ENCODE measurements at places on chromosomes 6 and 20.

GRCh38 chr20:35434085-35435005 is 3.7 kb downstream of the GDF5 start:
- DNase-seq = no peak

- no peak for DNase-seq
Observed at GRCh38 chr6:26205625-26206574, 118.7 kb downstream of the HFE start.

GRCh38 chr6:157223021-157223430 is 100.3 kb downstream of the TMEM242 start:
- no peak for DNase-seq

GRCh38 chr20:61599541-61599992 is 347.5 kb downstream of the CDH4 start:
- DNase-seq = no peak

DNA sequence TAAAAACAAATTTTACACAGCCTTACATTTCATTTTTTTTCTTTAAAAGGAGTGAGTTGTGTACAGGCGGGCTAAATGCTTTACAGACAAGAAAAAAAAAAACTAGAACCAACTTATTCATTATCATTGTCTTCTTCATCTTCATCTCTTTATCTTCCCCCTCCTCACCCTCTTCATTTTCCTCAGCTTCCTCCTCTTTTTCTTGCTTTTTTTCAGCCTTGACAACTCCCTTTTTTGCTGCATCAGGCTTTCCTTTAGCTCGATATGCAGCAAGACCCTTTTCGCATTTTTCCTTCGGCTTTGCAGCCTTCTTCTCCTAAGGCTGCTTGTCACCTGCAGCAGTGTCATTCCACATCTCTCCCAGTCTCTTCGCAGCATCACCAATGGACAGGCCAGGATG is 86.9 kb upstream of the GCM1 start:
- DNase-seq = no peak

GRCh38 chr6:87279196-87279595 is 43.2 kb upstream of the SMIM8 start:
- DNase-seq = no peak

DNA sequence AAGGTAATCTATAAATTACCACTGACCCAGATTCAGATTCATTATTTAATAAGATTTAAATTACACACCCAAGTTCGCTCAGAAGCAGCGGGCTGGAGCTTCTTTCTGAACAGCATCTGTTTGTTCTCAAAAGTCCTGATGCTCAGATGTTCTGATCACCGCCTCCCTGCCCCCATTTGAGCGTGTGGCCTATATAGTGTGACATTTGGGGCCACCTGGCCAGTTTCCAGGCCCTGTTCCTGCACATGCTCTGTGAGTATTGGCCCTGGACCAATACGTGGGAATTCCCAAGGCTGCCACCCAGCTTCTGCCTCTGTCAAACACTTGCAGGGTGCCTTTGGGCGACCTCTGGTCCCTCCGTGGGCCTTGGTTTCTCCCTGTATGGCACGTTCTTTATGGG is 228.8 kb downstream of the TFAP2C start:
- DNase-seq = no peak

GRCh38 chr6:2353412-2354137 is 108.2 kb upstream of the GMDS start:
- DNase-seq = peak; percentile 43

DNA sequence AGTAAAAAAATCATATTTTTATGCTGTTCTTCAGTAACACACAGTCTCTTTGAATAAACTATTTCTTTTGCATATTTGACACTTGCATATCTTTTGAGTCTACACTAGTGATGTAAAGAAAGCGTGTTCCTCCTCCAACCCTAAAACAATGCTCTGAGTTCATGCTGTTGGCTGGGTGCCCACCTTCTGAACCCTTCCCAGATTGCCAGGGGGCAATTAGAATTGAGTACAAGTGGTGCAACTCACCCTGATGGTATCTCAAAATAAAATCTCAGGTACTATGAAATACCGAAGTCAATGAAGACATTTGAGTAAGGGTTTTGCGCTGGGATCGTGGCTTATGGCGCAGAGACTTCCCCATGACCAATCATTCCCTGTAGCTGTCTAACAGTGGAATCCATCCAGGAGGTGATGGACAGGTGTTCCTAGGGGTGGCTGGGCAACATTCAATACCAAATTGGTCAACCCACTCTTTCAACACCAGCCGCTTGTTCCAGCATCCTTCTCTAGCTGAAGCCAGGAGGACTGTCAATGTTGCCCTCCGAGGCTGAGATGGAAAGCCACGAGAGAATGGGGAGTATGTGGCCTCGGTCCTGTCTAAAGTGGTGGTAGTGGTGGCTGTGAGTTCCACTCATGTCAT is 94.4 kb upstream of the ZNFX1 start:
- DNase-seq = no peak

GRCh38 chr6:145895802-145896201 is 68.4 kb downstream of the SHPRH start:
- no peak for DNase-seq

- DNase-seq = no peak
Observed at GRCh38 chr20:61385296-61385695, 133.2 kb downstream of the CDH4 start.

- DNase-seq = no peak
Observed at GRCh38 chr6:16694781-16695578, 66.3 kb downstream of the ATXN1 start.

DNA sequence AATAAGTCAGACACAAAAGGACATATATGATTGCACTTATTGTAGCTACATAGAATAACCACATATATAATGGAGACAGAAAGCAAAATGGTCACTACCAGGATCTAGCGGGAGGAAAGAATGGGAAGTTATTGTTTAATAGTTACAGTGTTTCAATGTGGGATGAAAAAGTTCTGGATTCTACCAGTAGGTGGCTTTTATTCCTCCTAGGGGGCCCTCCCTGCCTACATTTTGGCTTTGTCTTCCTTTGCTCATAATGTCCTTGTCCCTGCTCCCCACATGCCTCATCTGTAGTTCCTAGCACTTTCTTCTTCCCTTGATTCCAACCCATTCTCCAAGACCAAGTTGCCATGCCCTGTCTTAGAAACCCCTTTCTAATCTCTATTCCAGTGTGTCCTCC is 16.3 kb downstream of the ZNF133 start:
- no peak for DNase-seq

DNA sequence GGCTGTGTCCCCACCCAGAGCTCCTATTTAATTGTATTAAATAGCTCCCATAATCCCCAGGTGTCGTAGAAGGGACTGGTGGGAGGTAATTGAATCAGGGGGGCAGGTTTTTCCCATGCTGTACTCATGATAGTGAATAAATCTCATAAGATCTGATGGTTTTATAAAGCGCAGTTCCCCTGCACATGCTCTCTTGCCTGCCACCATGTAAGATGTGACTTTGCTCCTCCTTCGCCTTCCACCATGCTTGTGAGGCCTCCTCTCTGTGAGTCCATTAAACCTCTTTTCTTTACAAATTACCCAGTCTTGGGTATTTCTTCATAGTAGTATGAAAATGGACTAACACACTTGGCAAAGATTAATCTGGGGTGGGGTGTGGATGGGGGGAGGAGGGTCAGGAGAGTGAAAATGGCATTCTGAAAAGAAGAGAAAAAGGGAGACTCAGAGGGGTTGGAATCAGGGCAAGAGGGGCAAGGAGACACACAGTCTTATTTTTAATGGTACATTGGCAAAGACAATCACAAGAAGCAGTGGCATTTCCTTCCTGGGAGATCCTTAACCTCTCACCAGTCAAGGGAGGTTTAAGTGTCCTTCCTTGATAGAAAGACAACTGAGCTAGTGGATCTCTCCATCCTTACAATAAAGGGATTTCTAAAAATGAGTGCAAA is 37.5 kb upstream of the NOX3 start:
- no peak for DNase-seq

GRCh38 chr6:47303342-47303741 is 6.4 kb downstream of the TNFRSF21 start:
- DNase-seq = no peak

GRCh38 chr6:158255275-158255988 is 56.8 kb upstream of the TULP4 start:
- DNase-seq = no peak

GRCh38 chr6:136643850-136644596 is 93.8 kb upstream of the MAP7 start:
- DNase-seq = peak; percentile 74

DNA sequence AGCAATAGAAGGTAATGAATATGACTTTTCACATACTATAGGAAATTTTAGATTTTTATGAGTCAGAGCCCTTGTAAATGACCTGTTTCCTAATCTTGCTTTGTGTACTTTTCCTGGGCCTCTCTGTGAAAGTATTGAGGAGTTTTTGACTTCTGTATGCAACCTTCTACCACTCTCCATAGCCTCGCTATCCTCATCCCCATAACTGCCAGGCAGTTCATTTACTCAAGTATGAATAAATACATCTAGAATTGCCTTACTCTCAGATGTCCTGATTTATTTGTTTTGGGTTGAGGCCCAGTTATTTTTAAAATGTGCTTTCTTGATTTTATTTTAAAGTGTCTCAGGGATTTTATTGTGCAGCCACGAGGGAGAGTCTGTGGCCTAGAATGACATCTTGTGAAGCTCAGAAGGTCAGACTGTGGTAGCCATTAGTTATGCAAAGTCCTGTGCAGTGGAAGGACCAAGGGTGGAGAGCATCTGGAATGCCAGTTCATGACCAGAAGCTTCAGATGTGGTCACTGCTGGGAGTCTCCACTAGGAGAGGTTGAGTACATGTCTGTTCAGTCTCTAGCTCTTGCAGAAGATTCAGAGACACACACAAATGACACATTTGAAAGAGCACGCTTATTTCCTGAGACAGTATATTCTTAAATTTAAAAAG is 346.2 kb upstream of the IMPG1 start:
- no peak for DNase-seq

GRCh38 chr6:110043366-110043994 is 65.4 kb downstream of the GPR6 start:
- DNase-seq = no peak

- DNase-seq = no peak
Observed at GRCh38 chr6:163501439-163501838, 86.9 kb downstream of the QKI start.

GRCh38 chr6:30162265-30163089 is 869 bp upstream of the TRIM15 start:
- no peak for DNase-seq

GRCh38 chr6:46353528-46353927 is 137.7 kb downstream of the RCAN2 start:
- DNase-seq = no peak

DNA sequence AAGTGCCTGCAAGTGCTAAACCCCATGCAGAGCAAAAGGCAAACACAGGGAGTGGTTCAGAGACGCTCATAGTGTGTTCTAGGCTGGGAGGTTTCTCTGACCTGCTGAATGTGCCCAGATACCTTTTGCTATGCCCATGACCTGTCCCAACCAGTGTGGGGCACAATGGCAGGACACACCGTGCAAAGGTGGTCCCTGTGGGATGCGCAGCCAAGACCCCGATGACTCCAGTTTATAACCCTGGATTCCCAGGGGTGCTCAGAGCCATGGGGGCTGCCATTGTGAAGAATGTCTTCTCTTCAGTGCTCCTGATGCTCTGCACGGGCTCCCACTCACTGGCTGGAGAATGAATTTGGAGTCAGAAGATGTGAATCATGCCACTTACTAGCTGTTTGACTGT is 2.2 kb upstream of the NINL start:
- no peak for DNase-seq

DNA sequence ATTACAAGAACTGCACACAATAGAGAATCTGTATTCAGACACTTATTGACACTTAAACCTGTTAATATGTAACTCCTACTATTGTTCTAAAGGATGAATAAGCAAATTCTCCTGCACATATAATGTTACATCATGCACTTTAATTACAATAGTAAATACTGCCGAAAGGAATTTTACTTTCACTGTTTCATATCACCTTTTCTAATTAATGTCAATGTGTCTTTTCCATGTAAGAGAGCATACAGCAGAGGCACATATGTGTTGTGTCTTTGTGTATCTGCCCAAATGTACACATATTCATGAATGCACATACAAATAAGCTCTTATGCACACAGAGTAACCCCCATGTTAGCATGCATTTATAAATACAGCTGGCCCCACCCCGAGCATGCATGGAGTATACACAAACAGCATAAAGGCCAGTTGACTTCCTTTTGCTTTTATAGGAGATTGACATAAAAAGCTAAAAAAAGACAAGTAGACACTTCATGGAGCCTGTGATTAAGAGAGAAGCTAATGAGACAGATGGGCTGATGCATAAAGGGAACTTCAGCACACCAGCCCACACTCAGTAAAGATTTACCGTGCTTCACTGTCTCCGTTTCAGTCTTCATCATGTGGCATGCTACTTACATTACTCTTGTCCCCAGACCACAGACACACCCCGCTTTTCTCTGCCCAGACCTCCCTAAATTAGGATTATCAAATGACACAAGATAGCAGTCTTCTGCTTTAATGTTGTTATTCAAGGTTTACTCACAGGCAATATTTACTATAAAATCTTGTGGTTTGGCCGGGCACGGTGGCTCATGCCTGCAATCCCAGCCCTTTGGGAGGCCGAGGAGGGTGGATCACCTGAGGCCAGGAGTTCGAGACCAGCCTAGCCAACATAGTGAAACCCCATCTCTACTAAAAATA is 184.6 kb downstream of the ATXN1 start:
- DNase-seq = no peak

GRCh38 chr6:56399672-56400263 is 152.4 kb upstream of the COL21A1 start:
- no peak for DNase-seq

DNA sequence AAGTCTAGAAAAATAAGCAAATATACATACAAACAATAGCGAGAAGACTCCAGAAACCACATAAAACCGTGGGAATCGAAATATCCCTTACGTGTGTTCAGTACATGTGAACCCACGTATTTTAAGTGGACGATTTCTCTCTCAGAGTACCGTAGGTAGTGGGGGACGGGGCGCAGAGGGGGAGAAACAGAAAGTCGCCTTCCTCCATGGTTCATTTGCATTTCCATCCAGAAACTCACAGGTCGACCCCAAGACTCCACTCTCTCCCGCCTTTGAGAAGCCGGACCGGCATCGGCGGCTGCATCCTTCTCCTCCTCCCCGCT is 538 bp upstream of the ENPP1 start:
- DNase-seq = no peak

GRCh38 chr20:51653226-51653625 is 110.7 kb upstream of the NFATC2 start:
- no peak for DNase-seq

- no peak for DNase-seq
Observed at GRCh38 chr6:160160450-160160849, 38.8 kb downstream of the SLC22A1 start.

- no peak for DNase-seq
Observed at GRCh38 chr6:164753517-164753916, 555.9 kb downstream of the C6orf118 start.

DNA sequence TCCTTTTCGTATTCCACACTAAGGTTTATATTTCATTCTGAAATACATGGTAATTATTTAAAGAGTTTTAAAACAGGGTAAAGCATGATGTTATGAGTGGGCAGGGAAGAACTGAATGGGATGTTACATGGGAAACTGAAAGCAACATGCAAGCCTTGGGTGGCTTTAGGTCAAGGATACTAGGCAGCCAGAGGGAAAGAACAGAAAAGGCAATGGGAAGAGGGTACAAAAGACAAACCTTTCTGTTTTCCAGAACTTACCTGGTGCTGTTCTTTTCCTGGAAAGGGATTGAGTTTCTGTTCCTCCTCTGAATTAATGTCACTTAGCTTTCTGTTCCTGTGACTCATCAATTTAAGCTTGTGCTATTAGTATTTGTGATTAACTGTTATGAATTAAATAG is 71.2 kb upstream of the SMIM8 start:
- no peak for DNase-seq
